ENCODE measurements at places on chromosomes 2 and 18.

GRCh38 chr2:11500702-11501303, 33.0 kb upstream of the GREB1 start:
- DNase-seq, result no peak

DNA sequence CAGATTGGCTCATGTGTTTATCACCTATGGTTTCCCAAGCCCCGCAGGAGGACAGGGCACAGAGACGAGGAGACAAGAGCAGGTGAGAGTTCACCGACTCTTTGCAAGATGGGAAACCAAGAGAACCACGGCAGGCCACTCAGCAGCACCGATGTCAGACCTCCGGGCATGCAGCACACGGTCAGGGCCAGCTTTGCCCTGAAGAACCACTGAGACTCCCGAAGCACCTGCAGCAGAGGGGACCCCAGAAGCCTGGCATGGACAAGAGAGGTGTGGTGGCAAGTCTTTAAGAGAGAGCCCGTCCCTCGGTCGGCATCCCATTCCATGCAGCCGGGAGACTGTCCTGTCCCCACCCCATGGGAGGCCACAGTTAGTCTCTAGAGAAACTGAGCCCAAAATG, 36.6 kb upstream of the TAF1B start:
- DNase-seq, result no peak

GRCh38 chr2:63811063-63811462, 30.6 kb upstream of the UGP2 start:
- DNase-seq, result no peak

DNA sequence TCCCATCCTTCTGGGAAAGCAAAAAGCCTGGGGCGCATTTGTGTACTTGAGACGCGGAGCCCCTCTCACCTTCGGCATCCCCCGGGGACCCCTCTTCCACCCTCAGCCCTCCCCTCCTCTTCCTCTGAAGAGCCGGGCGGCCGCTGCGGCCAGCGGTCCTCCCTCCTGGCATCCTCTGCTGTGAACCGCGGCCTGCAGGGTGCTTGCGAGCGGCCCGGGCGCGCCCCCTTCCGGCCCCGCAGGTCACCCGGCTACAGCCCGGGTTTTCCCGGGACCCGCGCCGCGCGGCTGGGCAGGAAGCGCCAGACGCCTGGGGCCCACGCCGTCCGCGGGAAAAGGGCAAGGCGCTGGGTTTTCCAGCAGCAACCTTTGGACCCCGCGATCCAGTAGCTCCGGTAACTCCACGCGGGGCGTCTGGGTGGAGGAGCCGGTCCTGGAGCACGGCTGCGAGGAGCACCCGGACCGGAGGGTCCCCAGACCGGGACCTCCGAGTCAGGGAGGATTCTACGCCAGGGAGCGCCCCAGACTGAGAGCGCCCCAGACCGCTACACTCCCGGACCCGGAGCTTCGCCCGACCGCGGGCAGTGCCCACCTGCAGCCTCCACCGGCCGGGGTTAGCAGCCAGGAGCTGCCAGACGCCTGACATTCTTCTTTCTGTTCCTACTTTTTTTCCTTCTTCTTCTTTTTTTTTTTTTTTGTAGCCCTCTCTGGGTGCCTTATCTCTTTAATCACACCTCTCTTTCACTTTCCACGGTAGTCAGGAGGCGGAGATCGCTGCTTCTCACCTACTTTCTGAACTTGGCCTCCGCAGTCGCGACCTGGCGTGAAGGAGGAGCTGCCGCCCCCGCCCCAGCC, at the start of gene IL18R1:
Gene IL18R1 (plus strand): TSS at position 271 of the 855 bp plus-strand sequence. CDS start 6,865 bp downstream, outside the sequence.
- DNase-seq, result peak; percentile 16

DNA sequence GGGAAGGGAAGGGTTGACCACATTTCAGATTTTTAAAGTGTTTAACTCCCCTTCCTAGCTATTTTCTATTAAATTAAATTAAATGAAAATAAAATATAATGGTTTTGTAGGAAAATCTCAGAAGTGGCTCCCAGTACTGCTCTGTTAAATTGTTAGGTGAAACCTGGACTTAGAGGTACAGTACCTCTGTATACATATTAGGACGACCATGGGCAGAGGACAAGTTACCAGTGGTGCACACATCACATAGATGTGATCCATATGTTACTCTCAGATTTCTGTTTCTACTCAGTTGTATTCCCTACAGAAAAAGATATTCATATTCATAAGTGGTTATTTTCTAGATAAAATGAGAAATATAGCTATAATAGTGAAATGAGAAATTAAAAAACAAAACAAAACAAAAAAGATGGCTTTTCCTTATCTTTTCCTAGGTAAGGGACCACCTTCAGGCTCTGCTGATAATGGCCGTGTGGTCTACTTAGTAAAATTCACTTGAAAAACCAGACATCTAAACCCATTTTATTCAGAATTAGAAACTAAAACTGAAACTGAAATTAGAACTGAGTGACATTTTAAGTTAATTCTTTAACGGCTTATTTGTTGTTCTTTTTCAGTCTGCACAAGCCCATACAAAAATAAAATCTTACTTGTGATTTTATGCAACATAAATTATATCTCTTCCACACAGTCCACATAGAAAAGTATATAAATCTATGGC, 832.5 kb upstream of the CHAC2 start:
- no peak for DNase-seq

DNA sequence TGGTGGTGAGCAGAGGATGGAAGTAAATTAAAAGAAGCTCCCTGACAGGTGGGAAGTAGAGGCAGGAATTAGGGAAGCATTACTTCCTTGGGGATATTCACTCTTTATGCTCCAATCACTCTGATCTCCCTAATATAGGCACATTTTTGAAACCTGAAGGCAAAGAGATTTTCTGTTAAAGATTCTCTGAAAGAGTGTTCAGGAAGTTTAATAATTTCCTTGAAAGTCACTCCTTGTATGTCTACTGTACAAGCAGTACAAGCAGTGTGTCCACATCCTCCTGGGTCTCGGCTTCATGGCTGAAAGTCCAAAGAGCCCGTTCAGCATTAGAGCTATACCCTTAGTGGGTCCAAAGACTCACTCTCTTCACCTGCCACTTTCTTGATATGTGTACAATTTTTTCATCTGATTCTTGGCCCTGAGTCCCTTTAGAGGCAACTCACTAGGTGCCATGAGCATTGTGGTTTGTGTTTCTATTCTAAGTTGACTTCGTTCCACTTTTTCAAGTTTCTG, 60.2 kb downstream of the AAK1 start:
- DNase-seq, result no peak

GRCh38 chr18:13366962-13367892, 148.7 kb downstream of the LDLRAD4 start:
- no peak for DNase-seq

- no peak for DNase-seq
Measured at GRCh38 chr2:212052412-212053159, 486.0 kb downstream of the ERBB4 start.

DNA sequence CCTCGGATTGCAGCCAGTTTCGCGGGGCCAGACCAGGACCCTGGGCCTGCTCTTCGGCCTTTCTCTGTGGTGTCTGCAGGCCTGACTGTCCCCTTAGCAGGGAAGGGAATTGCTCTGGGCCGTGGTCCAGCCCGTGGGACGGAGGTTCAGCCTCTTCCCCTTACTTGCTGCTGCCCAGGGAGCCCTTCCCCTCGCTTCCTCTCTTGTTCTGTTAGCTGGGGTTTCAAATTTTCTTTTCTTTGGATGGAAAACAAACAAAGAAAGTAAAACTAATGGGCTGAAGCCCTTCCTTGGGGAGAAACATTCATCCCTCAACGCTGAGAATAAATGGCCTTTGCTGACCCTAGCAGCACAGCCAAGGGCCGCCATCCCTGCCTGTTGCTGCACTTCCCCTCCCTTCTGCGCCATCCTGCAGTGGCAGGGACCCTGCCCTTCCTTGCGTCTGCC, 52.4 kb downstream of the ASAP2 start:
- no peak for DNase-seq

DNA sequence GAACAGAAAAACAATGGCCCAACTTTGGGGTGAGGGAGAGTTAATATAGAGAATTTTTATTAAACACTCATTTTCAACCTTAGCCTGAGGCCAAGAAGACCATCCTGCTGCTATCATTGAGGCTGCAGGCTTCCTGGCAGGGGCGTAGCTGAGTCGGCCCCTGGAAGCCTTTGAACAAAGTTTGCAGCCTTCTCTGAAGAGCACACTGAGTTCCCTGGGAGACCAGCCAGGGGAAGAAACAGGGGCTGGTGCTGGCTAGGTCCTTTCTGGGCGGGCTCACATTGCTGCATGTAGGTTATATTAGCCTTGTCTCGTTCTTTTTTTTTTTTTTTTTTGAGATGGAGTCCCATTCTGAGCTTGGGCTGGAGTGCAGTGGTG, 126.8 kb upstream of the HS6ST1 start:
- no peak for DNase-seq

DNA sequence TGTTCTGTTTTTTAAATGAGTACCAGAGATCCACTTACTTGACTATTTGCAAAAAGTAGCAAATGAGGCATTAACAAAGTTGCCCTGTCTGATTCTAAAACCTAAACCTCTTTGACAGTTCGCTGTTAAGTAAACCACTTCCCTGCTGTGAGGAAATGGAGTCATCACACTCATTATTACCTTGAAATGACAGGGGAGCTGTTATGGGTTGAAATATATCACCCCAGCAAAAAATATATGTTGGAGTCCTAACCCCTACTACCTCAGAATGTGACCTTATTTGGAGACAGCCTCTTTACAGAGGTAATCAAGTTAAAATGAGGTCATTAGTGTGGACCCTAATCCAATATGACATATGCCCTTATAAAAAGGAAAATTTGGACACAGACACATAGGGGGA, 36.1 kb downstream of the DHRS9 start:
- DNase-seq, result no peak

- DNase-seq, result no peak
Measured at GRCh38 chr18:24076950-24077349, 61.9 kb upstream of the CABYR start.

DNA sequence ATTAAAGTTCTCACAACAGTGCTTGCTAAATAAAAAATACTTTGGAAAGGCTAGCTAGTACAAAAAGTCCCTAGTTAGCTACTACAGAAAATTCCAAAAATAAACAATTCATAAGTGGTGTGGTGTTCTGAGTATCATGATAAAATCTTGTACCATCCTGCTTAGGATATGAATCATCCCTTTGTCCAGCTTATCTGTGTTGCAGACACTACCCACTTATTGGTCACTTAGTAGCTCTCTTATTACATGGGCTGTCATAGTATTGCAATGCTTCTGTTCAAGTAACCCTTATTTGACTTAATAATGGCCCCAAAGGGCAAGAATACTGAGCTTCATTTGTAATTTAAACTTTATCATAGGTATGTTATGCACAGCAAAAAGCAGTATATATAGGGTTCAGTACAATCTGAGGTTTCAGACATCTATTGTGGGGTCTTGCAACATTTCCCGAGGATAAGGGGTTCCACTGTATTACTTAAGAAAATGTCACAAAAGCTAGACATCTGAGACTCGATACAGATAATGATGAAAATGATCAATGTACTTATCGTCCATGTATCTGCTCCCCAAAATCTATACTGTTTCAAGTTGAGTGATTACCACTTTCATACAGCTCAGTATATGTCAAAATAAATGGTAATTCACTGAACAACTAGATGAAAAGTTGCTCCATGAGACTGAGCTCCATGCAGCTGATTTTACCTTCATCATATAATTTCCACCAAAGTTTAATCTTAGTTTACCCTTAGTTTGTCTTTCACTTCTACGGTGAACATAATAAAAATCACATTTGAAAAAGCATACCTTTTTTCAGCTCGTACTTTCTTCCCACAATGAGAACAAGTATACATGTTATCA, 93.8 kb downstream of the C2orf74 start:
- no peak for DNase-seq

DNA sequence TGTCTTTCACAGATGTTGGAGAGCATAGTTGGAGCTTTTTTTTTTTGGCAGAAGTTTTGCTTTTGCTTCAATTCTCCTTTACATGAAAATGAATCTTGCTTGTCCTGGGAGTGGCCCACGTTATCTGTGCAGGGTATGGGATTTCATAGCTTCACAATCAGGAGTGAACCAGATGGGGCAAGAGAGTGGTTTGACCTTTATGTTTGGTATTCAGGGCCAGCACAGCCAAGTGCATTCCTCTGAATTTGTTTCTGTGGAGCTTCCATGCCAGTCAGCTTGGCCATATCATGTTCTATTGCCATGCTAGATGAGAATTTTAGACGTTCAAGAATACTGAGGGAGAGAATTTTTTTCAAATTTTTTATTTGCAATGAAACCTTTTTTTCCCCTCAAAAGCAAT, 116.6 kb downstream of the PRPF40A start:
- no peak for DNase-seq

GRCh38 chr2:75284345-75284744, 85.0 kb upstream of the TACR1 start:
- DNase-seq, result no peak

- no peak for DNase-seq
Measured at GRCh38 chr2:6072768-6073167, 380.6 kb downstream of the SOX11 start.

DNA sequence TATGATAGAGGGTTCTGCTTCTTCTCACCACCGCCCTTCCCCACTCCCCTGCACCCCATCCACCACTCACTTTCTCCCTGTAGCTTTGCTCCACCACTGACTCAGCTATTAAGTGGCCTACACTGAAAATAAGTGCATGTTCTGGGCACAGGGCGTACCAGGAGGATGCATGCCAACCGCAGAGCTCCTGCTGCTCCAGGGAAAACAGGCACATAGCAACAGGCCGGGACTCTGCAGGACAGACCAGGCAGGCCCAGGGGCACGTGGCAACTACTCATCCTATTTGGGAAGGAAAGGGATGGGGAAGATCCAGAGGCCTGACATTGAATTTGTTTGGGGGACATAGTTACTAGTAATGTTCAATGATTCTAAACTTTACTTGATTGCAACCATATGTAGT, 28.4 kb downstream of the ARL4C start:
- DNase-seq, result no peak

GRCh38 chr18:9536354-9537152, 61.2 kb downstream of the RALBP1 start:
- no peak for DNase-seq

GRCh38 chr2:48471048-48471474, 58.9 kb upstream of the STON1 start:
- DNase-seq, result no peak

DNA sequence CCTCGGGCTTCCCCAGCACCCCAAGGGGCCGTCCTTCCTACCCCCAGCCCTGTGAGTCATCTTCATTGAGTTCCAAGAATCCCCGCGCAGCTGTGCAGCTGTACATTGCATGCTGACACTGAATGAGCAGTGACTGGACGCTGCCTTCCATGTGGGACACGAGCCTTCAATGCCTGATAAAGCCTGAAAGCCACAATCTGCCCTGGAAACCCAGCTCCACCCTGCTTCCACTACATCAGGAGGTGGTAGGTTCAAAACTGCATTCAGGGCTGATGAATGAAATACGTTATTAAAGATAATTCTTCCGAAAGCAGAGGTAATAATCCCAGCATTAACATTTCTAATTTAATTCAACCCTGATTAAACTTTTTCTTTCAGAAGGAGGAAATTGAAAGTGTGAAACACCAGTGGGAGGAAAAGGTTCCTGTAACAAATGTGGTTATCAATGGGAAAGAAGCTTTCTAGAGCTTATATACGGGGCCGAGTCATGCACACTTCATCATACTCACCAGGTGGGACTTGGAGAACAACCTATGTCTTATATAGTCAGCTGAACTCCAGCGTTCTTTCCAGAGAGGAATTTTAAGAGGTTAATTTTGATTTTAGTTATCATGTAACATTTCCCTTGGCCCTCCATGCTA, 360.1 kb downstream of the LPIN1 start:
- DNase-seq, result no peak
